ENCODE measurements at places on chromosomes 4 and X. TPM values are rescaled to one million over a fixed set of nuclear protein-coding genes. Genes with fewer than 3 reads are reported as not detected.
A peak's percentile ranks its signal among the peaks of the same experiment; 100 is the strongest.

The ERCC6L gene
- 0.34 TPM for total RNA-seq

- DNase-seq = no peak
- H3K4me3 ChIP-seq = no peak overlapping the region
- H3K27ac ChIP-seq = no peak overlapping the region
- H3K4me1 ChIP-seq = no peaks in the 10 kb centered on the region
- H3K27me3 ChIP-seq = no peaks in the 10 kb centered on the region
- H3K36me3 ChIP-seq = no peaks in the 10 kb centered on the region
Measured at GRCh38 chrX:150372280-150372679, 9.2 kb downstream of the MAMLD1 start.

DNA sequence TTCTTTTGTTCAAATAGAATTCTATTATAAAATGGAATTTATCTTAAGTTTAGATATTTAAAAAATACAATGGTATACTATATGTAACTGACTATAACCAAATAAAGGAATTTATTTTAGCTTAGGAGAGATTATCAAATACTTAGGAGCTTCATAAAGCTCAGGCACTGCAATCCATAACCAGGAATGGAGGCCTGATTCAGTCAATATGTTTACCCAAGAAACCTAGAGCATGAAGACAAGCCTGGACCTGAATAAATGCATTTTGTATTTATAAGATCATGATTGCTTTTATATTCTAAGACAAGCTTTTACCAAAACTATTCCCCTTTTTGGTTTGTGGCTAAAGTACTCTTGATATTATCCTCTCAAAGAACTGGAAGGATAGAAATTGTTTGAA, 742.6 kb downstream of the FAT4 start:
- no peak overlapping the region for H3K27ac ChIP-seq
- H3K36me3 ChIP-seq = no peaks in the 10 kb centered on the region
- H3K27me3 ChIP-seq = no peaks in the 10 kb centered on the region
- H3K4me1 ChIP-seq = no peaks in the 10 kb centered on the region

DNA sequence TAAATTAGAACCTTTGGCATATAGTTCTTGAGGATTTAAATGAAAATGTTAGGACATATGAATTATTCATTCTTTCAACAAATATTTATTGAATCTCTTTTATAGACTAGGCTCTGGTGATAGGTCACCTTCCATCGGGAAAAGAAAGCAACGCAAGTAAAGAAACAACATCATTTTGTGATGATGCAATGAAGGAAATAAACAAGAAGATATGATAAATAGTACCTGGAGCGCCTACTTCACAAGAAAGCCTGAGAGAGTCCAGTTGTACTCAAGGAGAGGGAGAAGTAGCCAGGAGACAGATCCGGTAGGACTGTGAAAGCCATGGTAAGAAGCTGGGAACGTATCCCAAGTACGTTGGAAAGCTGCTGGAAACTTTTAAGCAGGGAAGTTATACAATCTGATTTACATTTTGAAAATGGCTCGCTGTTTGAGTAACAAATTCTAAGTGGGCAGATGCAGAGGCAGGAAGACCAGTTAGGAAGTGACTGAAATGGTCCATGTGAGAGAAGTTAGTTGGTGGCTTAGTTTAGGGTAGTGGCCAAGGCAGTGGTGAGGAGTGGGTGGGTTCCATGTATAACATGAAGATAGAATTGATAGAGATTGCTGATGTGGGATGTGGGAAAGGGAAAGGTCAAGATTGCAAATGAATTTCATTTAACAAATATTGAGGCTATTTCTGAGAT, 17.7 kb upstream of the CPE start:
- DNase-seq = no peak
- no peaks in the 10 kb centered on the region for H3K27me3 ChIP-seq
- H3K4me3 ChIP-seq = no peak overlapping the region
- no peak overlapping the region for H3K27ac ChIP-seq

DNA sequence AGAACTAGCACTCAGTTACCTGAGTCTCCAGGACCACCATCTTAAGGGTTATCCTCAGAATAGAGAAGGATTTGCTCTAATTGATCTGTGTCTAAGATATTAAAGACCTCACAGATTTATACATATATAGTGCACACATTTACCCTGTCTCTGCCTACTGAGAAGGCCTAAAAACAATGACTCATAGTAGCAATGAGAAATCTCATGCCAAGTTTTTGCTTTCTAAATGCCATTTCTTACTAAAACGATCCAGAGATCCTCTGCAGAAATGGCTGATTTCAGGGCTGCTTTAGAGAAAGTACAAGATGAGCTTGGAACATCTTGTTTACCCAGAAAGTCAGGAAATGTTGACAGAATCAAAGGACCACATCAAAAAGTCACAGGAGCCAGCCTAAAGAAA, 79.1 kb upstream of the INPP4B start:
- no peaks in the 10 kb centered on the region for H3K27me3 ChIP-seq
- H3K4me3 ChIP-seq = no peak overlapping the region
- H3K4me1 ChIP-seq = no peaks in the 10 kb centered on the region
- no peaks in the 10 kb centered on the region for H3K36me3 ChIP-seq
- no peak overlapping the region for H3K27ac ChIP-seq
- no peak for DNase-seq

The ZNF732 gene
- not detected for total RNA-seq

DNA sequence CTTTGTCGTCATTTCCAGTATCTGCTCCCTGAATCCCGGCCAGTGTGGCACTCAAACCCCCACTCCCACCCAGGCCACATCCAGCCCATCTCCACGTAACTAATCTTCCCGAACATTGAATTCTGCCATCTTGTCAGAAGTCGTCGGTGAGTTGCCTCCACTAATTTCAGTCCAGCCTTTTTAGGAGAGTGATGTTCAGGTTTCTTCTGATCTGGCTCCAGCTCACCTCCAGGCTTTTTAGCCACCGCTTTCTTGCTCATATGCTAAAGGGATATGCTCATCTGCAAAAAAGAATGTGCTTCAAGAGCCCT, 1.3 kb downstream of the TMEM165 start:
- no peaks in the 10 kb centered on the region for H3K27me3 ChIP-seq
- peak; percentile 25 for DNase-seq
- H3K36me3 ChIP-seq = no peaks in the 10 kb centered on the region

- DNase-seq = no peak
- H3K36me3 ChIP-seq = no peaks in the 10 kb centered on the region
- no peak overlapping the region for H3K27ac ChIP-seq
Measured at GRCh38 chrX:109840585-109840984, 107.5 kb upstream of the ACSL4 start.
